ENCODE measurements at places on chromosomes 5 and 9. TPM values are rescaled to one million over a fixed set of nuclear protein-coding genes. Genes with fewer than 3 reads are reported as not detected.

TMEM215 gene
- total RNA-seq, result not detected

ISL1 gene
- total RNA-seq, result not detected

- DNase-seq, result no peak
These were observed 12.7 kb downstream of the ABLIM3 start for GRCh38 chr5:149153751-149154610.

- DNase-seq, result no peak
These were observed 6.3 kb upstream of the ASB6 start for GRCh38 chr9:129648092-129648763.

DNA sequence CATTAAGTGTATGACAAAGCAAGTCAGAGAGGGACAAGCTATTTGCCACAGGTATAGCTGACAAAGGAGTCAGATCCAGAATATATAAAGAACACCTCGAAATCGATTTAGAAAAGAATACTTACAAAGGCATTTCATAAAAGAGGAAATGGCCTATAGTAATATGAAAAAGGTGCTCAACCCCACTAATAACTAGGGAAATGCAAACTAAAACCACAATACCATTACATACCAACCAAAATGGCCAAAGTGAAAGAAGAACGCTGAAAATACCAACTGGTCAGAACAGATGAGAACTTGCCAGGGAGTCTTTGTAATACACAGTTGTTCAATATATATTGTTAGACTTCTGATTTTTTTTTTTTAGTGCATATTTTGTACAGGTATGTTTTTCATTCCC lies 152.9 kb downstream of the CDC42SE2 start:
- DNase-seq, result no peak

Data from activated CD8-positive, alpha-beta memory T cell treated with anti-CD3 and anti-CD28 coated beads, Interleukin-2, amount 10 ng/mL, durations not matched to agents 7 days and 5 days (primary cell).